ENCODE measurements at places on chromosomes 6 and 20.

DNA sequence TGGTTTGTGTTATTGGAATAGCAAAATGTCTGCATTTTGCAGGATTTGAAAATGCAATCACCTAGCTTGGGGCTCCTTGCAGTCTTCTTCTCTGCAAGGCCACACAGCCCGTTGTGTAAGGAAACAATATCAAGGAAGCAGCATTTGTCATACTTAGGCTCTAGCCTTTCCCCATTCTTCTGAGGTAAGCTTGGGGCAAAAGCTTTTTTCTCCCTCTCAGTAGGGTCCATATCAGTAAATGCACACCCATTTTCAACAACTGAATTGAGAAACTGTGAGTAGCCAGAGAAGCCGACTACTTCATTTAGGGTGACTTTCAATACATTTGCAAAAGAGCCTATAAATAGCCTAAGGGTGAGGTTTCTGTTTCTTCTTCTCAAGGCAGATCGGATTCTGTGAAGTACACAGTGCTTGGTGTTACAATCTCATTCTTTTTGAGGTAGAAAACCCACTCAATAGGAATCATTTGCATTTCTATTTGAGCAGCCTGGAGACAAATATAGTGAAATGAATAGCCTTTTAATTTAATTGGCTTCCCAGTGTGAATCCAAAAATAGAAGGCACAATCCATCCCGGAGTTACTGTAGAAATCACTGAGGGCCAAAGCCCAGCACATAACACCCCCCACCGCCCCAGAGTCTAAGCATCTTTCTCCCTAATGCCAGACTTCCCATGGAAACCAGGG is 61.8 kb downstream of the BTBD3 start:
- DNase-seq, result no peak

GRCh38 chr20:23255716-23256385 is 94.7 kb upstream of the NXT1 start:
- DNase-seq, result no peak

- no peak for DNase-seq
Observed at GRCh38 chr6:85451565-85452306, 1.9 kb downstream of the NT5E start.

- no peak for DNase-seq
Observed at GRCh38 chr6:106967936-106968555, 6.5 kb downstream of the CD24 start.

- DNase-seq, result no peak
Observed at GRCh38 chr6:166023273-166023989, 144.2 kb downstream of the TBXT start.

- DNase-seq, result no peak
Observed at GRCh38 chr6:50816947-50817645, 1.6 kb upstream of the TFAP2B start.

- no peak for DNase-seq
Observed at GRCh38 chr6:82088978-82089771, 158.4 kb downstream of the IBTK start.

- no peak for DNase-seq
Observed at GRCh38 chr20:54078296-54078984, 8.0 kb upstream of the BCAS1 start.

- no peak for DNase-seq
Observed at GRCh38 chr6:90421666-90422065, 125.0 kb upstream of the BACH2 start.

DNA sequence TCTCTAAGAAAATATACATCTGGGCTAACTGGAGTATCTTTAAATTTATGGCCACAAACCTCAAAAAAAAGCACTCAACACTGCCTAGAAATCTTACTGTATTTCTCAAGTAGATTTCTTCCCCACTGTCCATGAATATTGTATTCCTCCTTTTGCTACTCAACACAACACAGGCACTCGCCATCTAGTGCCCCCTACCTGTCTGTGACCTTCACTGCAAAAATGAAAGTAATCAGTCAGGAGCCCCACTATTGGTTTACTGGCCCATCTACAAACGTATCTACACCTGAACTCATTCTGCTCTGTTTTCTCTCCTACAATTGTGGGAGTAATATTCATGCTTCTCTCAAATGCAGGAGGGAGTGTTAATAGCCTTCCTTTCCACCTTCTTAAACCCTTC is 58.3 kb downstream of the LY86 start:
- DNase-seq, result no peak

- DNase-seq, result no peak
Observed at GRCh38 chr6:11076540-11076939, 17.1 kb upstream of the SMIM13 start.

DNA sequence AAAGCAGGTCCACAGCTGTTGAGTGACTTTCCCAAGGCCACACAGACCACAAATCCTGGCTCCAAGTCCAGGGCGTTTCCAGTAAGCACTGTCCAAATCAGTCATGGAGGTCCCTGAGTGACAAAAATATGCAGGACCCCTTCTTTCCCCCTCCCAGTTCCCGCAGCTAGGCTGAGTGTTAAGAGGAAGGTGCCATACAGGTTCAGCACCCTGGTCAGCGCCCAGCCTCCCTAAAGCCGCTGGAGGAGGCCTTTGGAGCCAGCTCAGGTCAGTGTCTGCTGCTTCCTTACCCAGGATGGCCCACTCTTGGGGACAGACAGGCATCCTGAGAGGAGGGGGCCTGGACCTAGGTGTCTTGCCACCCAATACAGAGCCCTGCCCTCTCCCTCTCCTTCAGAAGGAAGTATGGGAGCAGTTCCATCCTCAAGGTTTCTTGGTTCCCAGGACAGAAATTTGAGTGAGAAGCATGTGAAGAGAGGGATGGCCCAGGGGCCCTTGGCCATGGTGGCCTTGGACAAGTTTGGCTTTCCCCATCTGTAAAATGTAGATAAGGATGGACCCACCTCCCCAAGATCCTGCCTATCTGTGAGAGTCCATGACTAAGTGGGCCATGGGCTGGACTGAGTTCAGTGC is 13.2 kb downstream of the TMEM74B start:
- no peak for DNase-seq

DNA sequence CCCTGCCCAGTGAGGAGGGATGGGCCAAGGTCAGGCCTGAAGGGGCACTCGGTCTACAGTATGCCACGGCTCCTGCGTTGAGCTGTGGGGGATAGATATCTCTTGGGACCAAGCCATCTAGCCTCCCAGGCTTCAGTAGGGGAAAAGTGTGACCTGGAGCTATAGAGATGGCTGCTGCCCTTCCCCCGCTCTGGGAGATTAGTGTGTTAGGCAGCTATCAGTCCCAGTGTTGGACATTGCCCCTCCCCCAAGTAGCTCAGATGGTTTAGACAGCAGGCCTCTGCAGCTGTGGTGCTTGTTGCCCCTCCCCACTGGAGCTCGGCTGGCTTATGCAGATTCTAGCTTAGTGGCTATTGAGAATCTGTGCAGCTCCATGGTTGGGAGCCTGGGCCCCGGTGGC is 56.8 kb downstream of the KHDRBS2 start:
- DNase-seq, result no peak

GRCh38 chr6:135022050-135022697 is 32.4 kb downstream of the HBS1L start:
- DNase-seq, result no peak

GRCh38 chr6:25995507-25995906 is 32.9 kb downstream of the TRIM38 start:
- DNase-seq, result no peak

Data from fibroblast of skin of left biceps (primary cell).